ENCODE measurements at places on chromosomes 11 and 22. TPM values are rescaled to one million over a fixed set of nuclear protein-coding genes. Genes with fewer than 3 reads are reported as not detected.

DNA sequence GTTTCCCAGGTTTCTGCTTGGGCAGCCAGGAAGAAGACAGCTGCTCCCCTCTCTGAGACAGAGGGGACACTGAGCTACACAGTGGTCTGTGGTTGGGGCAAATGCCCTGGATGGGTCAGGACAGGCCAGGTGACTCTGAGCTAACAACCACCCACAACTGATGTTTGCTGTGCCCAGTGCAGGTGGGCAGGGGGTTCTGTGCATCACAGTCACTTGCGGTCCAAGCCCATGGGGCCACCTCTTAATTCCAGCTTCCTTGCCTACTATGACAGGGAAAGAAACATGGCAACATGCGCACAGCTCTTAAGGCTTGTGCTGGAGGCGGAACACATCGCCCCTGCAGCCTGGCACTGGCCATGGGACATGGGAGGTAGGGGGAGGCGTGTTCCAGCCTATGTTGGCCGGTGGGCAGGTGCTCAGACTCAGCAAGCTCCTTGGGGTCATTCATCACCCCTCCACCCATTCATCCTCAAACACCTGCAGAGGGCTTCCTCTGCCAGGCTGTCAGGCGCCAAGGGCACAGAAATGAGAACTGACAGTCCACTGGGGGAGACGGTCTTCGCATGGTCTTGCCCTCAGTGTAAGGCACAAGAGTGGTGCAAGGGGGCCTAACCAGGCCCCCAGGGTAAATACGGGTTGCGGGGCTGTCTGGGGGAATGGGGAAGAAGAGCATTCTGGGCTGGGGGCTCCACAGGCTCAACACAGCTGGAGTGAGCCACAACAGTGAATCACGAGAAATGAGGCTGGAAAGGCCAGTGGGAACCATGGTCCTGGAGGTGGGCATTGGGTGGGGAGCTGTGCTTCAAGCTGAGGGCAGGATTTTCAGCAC, 55.6 kb downstream of the ARFGAP3 start:
- no peak for DNase-seq

DNA sequence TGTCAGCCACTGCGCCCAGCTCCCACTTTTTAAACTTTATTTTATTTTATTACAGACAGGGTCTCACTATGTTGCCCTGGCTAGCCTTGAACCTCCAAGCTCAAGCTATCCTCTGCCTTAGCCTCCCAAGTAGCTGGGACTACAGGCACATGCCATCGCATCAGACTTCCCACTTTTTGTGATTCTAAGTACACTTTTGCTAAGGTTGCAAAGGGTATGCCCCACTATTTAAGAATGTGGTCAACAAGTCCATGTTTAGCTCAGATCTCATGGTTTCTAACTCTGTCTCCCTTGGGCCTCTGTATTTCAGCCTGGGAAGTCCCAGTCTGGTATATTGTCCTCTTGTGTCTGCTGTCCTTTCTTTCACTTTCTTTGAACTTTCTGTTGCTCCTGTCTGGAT, 35.3 kb downstream of the EXPH5 start:
- no peak for DNase-seq

- peak; percentile 75 for DNase-seq
These were observed 31.3 kb downstream of the DAGLA start for GRCh38 chr11:61711498-61711897.

The CSNK2A3 gene
- 17.4 TPM for total RNA-seq

DNA sequence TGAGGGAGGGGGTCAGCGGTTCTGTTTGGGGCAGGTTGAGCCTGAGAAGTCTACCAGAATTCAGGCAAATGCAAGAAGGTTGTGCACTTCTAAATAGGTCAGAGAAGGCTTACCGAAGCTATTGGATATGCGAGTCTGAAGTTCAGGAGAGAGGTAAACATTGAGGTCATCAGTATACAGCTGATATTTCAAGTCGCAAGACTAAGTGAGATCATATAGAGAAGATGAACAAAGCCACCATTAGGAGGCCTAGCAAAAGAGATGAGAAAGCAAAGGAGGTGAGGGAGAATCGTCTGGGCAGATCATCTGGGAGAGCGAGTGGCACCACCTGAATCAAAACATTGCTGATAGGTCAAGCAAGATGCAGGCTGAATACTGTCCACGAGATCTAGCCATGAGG, 430.6 kb downstream of the BUD13 start:
- DNase-seq, result no peak

DNA sequence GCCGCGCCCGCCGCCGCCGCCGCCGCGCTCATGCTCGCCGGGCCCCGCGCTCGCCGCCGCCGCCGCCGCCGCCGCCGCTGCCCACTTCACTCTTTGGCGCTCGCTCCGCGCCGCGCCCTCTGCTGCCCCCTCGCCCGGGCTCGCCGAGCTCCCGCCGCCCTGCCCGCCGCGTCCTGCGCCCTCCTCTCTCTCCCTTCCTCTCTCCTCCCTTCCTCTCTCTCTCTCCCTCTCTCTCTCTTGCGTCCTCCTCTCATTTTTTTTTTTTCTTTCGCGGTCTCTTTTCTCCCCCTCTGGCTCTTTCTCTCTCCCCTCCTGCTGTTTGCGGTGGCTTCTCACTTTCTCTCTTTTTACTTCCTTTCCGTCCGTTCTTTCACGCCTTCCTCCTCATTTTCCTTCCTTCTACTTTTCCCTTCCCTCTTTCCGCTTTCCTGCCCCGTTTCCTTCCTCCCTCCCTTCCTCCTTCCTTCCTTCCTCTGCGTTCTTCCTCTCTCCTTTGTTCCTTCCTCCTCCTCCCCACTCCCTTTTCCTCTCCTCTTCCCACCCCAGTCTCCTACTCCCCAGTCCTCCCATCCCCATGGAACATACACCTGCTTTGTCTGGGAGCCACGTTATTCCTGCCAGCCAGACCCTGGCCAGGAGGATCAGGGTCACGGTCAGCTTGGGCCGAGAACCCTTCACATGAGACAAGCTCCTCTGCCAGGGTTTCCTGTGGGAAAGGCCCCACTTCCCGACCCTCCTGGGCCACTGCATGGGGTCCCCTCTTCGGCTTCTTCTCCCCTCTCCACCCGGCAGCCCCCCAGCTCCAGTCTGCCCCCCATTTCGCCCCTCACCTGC, 19.3 kb upstream of the SHISAL1 start:
- DNase-seq, result peak; percentile 67

DNA sequence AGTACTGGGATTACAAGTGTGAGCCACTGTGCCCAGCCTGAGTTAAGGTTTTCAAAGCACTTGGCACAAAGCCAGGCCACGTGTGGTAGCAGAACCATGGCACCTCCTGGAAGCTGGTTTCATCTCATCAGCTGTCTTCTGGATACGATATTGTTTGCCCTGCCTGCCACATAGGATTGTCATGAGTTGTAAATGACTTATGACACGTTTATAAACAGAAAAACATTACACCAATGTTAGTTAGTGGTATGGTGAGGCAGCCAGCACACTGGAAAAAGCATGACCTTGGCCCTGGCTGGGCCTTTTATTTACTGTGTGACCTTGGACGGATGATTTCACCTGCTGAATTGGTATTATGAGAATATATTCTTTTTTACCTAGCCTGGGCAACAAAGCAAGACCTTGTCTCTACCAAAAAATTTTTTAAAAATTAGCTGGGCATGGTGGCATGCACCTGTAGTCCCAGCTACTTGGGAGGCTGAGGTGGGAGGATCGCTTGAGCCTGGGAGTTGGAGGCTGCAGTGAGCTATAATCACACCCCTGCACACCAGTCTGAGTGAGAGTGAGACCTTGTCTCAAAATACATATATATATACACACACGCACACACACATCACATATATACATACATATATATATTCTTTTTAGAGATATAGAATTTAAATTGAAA, 24.0 kb upstream of the MYH9 start:
- no peak for DNase-seq

DNA sequence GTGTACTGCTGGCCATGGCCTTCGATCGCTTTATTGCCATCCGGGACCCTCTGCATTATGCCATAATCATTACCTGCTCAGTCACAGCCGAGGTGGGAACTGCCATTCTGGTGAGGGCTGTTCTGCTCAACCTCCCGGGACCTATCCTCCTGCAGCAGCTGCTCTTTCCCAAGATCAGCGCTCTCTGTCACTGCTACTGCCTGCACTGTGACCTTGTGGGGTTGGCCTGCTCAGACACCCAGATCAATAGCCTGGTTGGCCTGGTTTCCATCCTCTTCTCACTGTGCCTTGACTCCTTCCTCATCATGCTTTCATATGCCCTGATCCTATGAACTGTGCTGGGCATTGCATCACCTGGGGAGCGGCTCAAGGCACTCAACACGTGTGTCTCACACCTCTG, 24.9 kb upstream of the TRIM21 start:
- no peak for DNase-seq

- DNase-seq, result no peak
These were observed at the start of gene SMIM38 for GRCh38 chr11:69155302-69156234. SMIM38 (plus strand) TSS chr11:69155935; CDS start chr11:69157847, 1,912 bp downstream.

GRCh38 chr22:48424201-48424627, 1403.5 kb downstream of the BRD1 start:
- no peak for DNase-seq

DNA sequence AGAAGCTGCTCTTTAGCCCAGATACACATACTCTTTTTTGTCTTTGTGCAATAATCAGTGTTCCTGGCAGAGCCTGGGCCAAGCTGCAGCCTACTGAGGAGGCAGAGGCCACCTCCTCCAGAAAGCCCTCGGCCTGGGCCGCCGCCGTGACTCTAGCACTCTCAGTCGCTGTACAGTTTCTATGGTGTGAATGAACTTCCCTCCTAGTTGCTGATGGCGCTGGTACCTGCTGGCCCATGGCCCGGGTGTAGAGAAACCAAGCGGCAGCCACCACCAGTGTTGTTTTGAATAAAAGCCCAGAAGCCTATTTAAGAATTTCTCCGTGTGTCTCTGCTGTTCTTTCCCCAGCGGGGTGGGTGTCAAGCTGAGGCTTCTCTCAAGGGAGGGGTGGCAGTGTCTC, 118.9 kb downstream of the CACNA1I start:
- no peak for DNase-seq

DNA sequence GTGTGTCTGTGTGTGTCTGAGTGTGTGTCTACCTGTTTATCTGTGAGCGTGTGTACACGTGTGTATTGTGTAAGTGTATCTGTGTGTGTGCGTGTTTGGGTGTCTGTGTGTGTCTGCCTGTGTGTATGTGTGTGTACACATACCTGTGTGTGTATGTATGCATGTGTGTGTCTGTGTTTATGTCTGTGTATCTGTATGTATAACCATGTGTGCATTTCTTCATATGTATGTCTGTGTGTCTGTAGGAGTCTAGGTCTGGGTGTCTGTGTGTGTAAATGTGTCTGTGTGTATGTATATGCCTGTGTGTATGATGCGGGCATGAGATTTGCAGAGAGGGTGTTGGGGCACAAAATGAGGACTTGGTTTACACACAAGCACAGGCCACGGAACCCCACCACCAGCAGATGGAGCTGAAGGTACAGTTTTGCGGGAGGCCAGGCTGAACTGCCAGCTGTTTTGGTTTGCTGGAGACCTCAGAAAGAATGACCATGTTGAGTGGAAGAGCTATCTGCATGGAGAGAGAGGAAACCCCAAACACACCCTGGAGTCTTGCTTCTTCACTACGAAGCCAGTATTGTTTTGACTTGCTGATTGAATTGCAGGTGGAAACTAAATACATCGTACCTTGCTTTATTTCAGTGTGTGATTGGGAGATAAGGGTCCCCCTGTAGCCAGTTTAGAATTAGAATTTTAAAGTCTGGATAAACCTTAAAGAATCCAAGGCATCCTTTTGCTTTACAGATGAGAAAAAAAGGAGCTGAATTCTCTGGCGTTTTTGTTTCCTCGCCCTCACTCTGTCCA, 497.2 kb downstream of the NTM start:
- DNase-seq, result peak; percentile 83

GRCh38 chr11:64089027-64089360, 53.3 kb downstream of the FLRT1 start:
- no peak for DNase-seq

GRCh38 chr22:42060489-42060888, 10.1 kb downstream of the NAGA start:
- DNase-seq, result no peak

- no peak for DNase-seq
These were observed 54.1 kb upstream of the BDNF start for GRCh38 chr11:27754035-27755017.

The POTEH gene
- total RNA-seq, result not detected

The LRRC10B gene
- total RNA-seq, result 8.2 TPM

DNA sequence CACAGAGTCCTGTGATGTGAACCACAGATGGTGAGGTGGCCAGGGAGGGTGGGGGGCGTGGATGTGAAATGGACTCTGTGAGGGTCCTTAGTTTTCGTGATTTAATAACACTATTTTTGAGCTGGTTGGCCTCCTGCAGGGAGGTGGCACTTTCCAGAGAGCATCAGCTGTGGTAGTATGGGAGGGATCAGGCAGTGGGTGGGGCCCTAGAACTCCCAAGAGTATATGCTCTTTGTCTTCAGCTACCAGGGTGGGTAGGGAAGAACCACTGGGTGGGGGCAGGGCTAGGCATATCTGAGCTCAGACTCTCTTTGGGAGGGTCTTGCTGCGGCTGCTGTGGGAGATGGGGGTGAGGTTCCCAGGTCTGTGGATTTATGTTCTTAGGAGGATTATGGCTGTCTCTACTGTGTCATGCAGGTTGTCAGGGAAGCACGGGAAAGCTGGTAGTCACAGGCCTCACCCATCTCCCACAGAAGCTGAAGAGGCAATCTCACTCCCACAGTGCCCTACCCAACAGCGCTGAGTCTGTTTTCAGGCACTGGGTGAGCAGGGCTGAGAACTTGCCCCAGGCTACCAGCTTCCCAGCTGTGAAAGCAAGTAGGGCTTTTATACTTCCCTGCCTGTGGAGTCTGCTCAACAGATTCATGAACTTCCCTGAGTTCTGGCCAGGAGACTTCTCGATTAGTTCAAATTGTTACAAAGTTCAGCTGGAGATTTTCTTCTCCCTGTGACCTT, 47.9 kb upstream of the SNX19 start:
- DNase-seq, result no peak

- DNase-seq, result no peak
These were observed 7.7 kb downstream of the LIF start for GRCh38 chr22:30238661-30239487.

GRCh38 chr22:17965538-17966402, 58.6 kb downstream of the MICAL3 start:
- no peak for DNase-seq

The DTX4 gene
- 4.1 TPM for total RNA-seq

DNA sequence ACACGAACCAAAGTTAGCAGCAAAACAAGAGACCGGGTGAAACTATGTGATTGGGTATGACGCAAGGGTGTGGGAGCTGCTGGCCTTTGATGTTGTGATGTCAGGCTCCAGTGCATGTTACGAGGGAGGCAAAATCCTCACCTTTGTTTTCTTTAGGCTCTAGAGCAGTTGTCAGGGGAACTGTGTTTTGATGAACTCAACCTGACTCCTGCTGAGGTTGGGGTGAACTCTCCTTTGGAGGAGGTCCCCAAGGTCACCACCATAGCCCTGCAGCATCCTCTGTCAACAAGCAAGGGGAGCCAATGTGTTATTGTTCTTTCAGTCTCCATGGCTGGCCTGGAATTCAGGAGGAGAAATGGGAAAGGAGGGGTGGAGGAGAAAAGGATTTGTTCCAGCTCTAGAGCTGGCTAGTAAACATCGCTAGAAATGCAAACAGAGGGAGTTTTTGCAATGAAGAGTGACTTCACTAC, 33.8 kb downstream of the RASSF10 start:
- no peak for DNase-seq

DNA sequence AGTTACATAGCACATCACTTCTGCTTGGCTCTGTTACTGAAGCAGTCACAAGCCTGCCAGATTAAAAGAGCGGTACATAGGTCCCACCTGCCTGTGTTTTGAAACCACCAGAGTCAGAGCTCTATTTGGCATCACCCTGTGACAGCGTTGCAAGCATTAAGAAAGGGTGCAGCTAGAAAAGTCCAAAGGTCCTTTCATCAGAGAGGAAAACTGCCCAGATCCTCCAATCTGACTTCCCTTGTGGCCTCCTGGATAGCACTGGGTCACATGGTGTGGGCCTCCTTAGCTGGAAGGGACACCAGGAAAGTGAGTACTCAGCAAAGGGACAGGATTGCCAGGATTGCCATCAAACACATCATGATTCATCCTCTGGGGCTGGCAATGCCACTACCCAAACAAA, 22.9 kb downstream of the STX3 start:
- DNase-seq, result no peak
